ENCODE measurements at places on chromosomes 5 and 9.

DNA sequence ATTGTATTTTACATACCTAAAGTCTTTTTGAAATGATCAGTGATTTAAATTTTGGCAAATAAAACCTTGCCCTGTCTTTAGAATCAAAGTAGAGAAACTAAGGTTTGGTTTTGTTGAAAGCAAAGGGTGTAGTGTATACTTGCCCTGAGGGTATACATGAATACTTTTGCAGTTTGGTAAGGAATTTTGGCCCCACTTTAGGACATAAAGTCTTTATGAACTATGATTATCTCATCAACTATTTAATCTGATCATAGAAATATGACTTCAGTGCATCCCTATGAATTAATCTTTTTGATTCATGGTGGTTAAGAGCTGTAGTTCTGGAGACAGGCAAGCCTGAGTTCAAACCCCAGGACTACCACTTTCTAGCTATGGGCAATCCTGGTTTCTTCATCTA, 17.7 kb downstream of the RAD1 start:
- DNase-seq = no peak

GRCh38 chr5:136076881-136077445, 48.2 kb downstream of the TGFBI start:
- no peak for DNase-seq

DNA sequence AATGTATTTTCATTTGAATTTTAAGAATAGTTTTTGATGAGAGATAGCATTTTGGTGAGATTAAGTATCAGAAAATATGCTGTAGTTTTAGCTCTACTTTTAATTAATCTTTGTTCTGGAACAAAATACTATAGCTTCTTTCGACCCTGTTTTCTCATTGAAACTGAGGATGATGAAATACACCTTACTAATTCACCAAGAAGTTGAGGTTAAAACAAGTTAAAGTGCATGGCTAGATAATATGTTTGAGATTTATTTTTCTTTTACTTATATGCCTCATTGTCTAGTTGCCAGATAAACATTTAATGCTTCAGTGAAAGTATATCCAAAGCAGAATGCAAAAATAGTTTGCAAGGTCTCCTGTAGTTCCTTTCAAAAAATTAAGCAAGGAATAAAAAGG, 140.1 kb upstream of the KCNN2 start:
- no peak for DNase-seq

DNA sequence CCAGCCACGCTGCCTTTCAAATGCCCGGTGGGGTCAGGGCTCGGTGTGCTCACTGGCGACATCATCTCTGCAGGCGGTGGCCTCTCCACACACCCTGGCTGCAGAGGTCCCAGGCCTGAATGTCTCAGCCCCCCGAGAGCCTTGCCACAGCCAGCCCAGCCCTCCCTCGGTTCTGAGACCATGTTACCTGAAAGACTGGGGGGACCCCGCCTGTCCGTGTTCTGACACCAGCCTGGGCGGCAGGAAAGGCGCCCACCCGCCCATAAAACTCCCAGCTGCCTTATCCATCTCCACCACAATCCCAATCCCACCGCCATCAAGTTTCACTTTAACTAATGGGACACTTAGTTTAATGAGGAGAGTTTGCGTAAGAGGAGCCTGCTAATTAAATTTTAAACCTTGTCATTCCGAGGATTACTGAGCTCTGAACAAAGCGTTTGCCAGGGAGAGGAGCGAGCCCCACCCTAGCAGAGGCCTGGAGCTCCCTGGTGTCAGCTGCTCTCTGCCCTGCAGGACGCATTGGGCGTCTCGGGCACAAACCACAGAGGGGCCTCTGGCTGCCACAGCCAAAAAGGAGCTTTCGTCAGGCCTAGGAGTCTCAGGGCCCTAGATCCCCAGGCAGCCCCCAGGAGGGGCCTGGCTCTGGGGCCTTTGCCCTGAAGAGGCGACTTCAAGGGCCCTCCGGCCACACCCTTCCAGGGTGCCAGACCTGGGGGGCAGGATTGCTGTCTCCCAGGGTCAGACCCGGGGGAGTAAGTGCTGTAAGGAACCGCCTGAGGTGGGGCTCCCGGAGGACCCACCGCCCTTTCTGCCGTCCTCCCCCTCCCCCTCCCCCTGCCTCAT, 15.3 kb downstream of the LHX3 start:
- peak; percentile 46 for DNase-seq

DNA sequence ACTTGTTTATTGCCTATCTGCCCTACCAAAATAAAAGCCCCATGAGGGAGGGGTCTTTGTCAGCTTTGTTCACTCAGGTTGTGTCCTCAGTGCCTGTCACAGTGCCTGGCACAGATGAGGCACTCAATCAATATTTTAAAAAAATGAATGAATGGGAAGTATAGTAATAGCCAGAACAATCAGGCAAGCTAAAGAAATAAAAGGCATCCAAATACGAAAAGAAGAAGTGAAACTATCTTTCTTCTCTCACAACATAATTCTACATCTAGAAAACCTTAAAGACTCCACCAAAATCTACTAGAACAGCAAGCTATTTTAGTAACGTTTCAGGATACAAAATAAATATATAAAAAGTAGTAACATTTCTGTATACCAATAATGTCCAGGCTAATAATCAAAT, 37.8 kb upstream of the C5orf63 start:
- no peak for DNase-seq

DNA sequence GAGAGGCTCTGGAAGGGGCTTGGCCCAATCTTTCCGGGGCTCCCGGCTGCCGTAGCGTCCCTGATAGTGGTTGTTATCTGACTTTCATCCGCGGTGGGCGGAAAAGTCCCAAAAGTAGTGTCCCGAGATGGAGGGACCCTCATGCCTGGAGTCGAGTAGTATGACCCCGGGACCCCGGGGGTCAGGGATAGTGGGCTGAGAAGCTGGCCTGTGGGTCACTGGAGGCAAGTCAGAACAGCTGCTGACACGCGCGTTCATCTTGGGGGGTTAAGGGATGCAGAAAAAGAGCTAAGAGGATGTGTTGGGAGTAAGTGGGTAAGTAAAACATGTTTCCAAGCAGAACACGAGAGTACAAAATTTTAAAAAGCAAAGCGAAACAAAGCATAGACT, 123.4 kb downstream of the TMEM161B start:
- no peak for DNase-seq

DNA sequence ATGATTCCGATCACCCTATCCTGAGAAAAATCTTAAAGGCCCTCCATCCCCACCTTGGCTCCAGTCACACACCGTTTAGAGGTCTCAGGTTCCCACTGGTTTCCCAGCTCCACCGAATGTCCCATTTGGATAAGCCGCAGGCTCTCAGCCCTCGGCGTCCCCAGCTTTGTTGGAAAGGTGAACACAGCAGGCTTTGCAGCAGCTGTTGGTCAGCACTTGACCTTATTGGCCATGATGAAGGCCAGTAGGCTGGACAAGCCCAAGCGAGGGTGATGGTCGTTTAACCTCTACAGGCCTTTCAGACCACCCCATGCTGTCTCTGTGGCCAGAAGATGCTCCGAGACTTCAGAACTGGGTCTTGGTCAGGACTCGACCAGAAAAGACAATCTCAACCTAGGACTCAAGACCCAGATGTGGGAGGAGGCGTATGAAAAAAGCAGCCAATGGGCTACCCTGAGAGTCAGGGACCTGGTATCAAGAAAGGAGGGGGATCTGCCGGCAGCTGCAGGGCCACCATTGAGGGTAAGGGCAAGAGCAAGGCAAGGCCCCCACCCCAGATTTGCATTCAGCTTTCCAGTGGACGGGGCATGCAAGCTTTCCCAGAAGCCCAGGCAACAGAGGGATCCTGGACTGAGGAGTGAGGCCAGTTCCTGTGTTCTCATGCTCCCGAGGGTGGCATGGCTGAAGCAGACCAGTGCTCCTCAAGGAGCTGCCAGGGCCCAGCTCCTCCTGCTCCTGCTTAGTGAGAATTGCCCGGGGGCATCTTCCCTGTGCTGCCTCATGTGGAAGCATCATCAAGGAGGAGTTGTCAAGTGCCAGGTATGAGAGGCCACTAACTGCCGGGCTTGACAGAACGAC, 13.4 kb downstream of the UBE2QL1 start:
- DNase-seq = no peak

GRCh38 chr9:136890661-136891060, 4.3 kb downstream of the TRAF2 start:
- no peak for DNase-seq

- no peak for DNase-seq
Observed at GRCh38 chr5:59538750-59539121, 354.8 kb downstream of the PDE4D start.

GRCh38 chr9:93216073-93216365, 32.1 kb downstream of the WNK2 start:
- no peak for DNase-seq

DNA sequence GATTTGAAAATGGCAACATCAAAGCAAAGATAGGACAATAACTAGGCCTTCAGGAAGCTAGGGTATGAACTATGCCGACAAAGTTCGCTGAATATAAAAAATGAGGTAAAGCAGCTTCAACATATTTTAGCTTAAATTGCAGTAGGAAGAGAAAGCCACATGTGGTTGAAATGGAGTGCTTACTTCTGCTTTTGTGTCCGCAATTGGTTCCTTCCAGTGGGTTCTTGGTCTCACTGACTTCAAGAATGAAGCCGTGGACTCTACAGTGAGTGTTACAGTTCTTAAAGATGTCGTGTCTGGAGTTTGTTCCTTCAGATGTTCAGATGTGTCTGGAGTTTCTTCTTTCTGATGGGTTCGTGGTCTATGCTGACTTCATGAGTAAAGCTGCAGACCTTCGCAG, 95.2 kb downstream of the APTX start:
- DNase-seq = no peak

- no peak for DNase-seq
Observed at GRCh38 chr5:79205965-79206364, 30.0 kb upstream of the JMY start.

GRCh38 chr9:297104-297972, 82.7 kb downstream of the DOCK8 start:
- no peak for DNase-seq

- DNase-seq = no peak
Observed at GRCh38 chr5:157469687-157470086, 9.7 kb downstream of the NIPAL4 start.

- no peak for DNase-seq
Observed at GRCh38 chr5:135393229-135393628, 5.8 kb downstream of the MACROH2A1 start.

DNA sequence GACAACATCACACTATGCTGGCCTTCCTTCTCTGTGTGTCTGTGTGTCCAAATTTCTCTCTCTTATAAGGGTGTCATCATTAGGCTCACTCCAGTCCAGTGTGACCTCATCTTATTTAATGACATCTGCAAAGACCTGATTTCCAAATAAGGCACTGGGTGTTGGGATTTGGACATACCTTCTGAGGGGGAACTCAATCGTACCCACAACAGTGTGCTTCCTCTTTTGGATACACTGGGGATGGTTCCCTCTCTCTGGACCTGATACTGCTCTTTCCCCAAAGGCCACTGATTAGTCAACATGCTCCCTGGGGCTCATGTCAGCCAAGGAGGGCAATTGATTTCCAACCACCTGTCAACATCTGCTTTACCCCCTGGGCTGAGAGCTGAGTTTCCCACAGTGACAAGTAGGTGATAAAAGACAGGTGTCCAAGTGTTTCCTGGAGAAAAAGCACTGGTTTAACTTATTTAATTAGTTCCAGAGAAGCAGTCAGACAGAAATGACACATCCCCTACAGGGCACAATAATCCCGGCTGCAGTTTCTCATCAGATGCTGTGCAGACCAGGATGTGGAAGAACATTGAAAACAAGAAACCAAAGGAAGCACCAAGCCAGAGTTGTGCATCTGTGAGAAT, 17.8 kb upstream of the CEP72 start:
- DNase-seq = no peak
